ENCODE measurements at places on chromosomes 6 and 20. TPM values are rescaled to one million over a fixed set of nuclear protein-coding genes. Genes with fewer than 3 reads are reported as not detected.

DNA sequence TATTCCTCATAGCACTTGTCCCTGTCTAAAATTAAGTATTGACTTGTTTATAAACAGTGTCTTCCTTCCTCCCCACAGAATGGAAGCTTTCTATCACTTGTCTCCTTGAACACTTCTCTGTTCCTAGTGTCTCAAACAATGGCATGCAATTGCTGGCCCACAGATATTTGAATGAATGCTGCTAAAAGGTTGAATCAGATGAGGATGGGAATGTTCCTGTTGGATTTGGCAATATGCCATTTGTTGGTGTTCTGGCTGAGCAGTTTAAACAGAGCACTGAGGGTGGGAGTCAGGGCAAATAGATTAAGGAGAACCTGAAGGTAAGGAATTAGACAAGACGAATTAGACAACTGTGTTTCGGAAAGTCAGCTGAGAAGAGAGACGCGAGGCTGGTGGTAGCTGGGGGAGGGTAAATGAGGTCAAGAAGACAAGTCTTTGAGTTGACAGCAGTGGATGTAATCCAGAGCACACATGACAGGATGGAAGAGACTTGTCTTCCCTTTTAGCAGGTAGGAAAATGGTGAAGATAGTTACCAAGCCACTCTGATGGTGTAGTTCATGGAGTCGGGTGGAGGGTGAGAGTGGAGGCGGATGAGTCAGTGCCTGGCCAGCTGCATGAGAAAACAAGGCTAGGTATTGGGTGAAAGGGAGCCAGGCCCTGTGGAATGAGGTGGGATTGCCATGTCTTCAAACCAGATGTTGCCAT, 58.3 kb upstream of the GNRH2 start:
- H3K36me3 ChIP-seq, result peaks cover 40% of the 10 kb centered on the region
- no peak overlapping the region for H3K27ac ChIP-seq
- no peak overlapping the region for H3K4me3 ChIP-seq
- no peaks in the 10 kb centered on the region for H3K27me3 ChIP-seq
- H3K4me1 ChIP-seq, result peaks cover 20% of the 10 kb centered on the region

GRCh38 chr6:36980876-36981619, 4.9 kb downstream of the MTCH1 start:
- H3K4me1 ChIP-seq, result peaks cover 24% of the 10 kb centered on the region
- H3K36me3 ChIP-seq, result peaks cover 29% of the 10 kb centered on the region
- H3K4me3 ChIP-seq, result no peak overlapping the region
- DNase-seq, result no peak

- DNase-seq, result no peak
- H3K27me3 ChIP-seq, result peaks cover under 1% of the 10 kb centered on the region
- no peak overlapping the region for H3K4me3 ChIP-seq
Observed at GRCh38 chr6:159312206-159312605, 143.0 kb downstream of the FNDC1 start.

DNA sequence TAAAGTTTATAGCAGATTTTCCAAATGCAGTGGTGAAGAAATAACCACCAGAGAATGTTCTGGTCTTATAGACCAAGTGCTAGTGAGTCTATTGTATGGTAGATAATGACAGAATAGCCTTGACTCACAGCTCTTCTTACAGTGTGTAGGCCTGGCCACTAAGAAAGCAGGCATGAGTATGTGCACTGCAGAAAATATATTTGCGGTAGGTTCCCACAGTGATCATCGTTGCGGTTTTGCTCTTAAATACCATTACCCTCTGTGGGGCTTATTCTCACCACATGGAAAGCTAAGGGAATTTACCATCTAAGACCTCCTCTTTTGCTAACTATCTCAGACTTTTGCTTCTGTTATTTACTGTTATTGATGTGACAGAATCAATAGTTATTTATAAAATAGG, 212.3 kb upstream of the SYNDIG1 start:
- no peak overlapping the region for H3K4me3 ChIP-seq
- H3K27ac ChIP-seq, result no peak overlapping the region
- no peak for DNase-seq
- H3K4me1 ChIP-seq, result no peaks in the 10 kb centered on the region
- H3K36me3 ChIP-seq, result no peaks in the 10 kb centered on the region
- H3K27me3 ChIP-seq, result peaks cover under 1% of the 10 kb centered on the region

DNA sequence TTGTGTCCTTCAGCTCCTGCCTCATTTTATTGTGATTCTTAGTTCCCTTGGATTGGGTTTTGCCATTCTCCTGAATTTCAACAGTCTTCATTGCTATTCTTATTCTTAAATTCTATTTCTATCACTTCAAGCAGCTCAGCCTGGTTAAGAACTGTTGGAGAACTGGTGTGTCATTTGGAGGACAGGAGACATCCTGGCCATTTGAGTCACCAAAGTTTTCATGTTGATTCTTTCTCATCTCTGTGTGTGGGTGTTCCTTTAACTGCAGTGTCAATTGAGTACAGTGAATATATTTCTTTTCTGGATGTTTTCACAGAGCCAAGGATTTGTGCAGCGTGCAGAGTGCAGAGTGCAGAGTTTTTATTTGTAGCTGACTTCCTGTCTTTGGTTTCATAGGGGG, 33.5 kb upstream of the TFB1M start:
- no peak overlapping the region for H3K4me3 ChIP-seq
- no peak overlapping the region for H3K27ac ChIP-seq
- peaks cover 7% of the 10 kb centered on the region for H3K4me1 ChIP-seq
- H3K36me3 ChIP-seq, result peaks cover 8% of the 10 kb centered on the region
- no peak for DNase-seq

DNA sequence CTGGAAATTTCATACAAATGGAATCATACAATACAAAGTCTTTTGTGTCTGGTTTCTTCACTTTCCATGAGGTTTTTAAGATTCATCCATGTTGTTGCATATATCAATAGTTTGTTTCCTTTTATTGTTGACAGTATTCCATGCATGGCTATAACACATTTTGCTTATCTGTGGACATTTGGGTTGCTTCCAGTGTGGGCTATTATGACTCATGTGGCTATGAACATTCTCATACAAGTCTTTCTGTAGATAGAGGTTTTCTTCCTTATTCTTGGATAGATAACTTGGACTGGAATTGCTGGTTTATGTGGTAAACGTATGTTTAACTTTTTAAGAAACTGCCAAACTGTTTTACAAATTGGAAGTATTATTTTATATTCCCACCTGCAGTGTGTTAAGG, 30.0 kb upstream of the KIF6 start:
- no peak overlapping the region for H3K4me3 ChIP-seq
- no peaks in the 10 kb centered on the region for H3K4me1 ChIP-seq
- no peaks in the 10 kb centered on the region for H3K36me3 ChIP-seq
- H3K27me3 ChIP-seq, result no peaks in the 10 kb centered on the region
- H3K27ac ChIP-seq, result no peak overlapping the region
- DNase-seq, result no peak

GRCh38 chr6:136174510-136174909, 75.6 kb downstream of the MTFR2 start:
- H3K4me3 ChIP-seq, result no peak overlapping the region
- no peaks in the 10 kb centered on the region for H3K27me3 ChIP-seq
- no peak for DNase-seq
- no peaks in the 10 kb centered on the region for H3K4me1 ChIP-seq
- H3K27ac ChIP-seq, result no peak overlapping the region

GRCh38 chr6:121897337-121897760, 461.9 kb downstream of the GJA1 start:
- H3K36me3 ChIP-seq, result no peaks in the 10 kb centered on the region
- H3K27ac ChIP-seq, result no peak overlapping the region
- no peak overlapping the region for H3K4me3 ChIP-seq

- H3K4me1 ChIP-seq, result peaks cover 19% of the 10 kb centered on the region
- H3K27me3 ChIP-seq, result no peaks in the 10 kb centered on the region
- no peak overlapping the region for H3K27ac ChIP-seq
Observed at GRCh38 chr6:46137387-46137786, 7.6 kb downstream of the ENPP4 start.

DNA sequence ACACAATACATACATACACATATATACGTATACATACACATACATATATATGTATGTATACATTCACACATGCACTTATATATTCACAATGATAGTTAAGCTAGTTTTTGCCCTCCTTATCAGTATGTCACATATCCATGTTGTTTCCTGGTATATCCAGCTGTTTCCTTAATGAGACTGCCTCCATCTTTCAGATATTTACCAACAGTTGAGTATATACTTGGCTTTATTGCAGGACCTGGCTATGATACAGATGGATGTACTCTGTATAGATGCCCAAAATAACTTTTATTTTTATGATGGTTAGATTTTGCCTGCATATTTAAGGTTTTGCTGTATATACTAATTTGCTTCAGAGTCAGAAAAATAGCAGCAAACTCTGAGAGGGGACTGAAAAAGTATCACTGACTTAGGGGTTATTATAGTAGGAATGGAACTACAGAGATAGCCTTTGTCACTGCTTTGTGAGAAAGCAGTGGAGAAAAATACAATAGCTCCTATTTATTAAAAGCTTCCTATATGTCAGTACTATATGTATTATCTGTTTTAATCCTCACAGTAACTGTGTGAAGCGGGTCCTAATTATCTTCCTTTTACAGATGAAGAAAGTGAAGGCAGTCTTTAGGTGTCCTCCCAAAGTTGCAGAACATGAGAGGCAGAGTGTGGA, 35.5 kb downstream of the CARMIL1 start:
- DNase-seq, result no peak
- no peaks in the 10 kb centered on the region for H3K36me3 ChIP-seq
- peaks cover 4% of the 10 kb centered on the region for H3K4me1 ChIP-seq
- no peak overlapping the region for H3K4me3 ChIP-seq

DNA sequence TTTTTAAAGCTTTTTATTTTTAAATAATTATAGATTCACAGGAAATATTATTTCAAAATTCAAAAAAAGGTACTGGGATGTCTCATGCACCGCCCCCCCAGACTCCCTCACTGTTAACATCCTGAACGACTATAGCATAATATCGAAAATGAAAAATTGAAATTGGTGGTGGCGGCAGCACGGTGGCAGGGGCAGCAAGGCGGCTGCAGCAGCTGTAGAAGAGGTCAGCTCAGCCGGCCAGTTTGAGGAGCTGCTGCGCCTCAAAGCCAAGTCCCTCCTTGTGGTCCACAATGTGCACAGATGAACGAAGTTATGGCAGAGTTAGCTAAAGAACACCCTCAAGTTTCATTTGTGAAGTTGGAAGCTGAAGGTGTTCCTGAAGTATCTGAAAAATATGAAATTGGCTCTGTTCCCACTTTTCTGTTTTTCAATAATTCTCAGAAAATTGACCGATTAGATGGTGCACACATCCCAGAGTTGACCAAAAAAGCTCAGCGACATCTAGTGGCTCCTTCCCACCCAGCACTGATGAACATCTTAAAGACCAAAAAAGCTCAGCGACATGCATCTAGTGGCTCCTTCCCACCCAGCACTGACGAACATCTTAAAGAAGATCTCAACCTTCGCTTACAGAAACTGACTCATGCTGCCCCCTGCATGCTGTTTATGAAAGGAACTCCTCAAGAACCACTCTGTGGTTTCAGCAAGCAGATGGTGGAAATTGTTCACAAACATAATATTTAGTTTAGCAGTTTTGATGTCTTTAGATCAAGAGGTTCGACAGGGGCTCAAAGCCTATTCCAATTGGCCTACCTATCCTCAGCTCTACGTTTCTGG, 100.8 kb downstream of the FAM217A start:
- H3K4me1 ChIP-seq, result peaks cover 7% of the 10 kb centered on the region
- H3K4me3 ChIP-seq, result no peak overlapping the region
- H3K36me3 ChIP-seq, result peaks cover 6% of the 10 kb centered on the region

DNA sequence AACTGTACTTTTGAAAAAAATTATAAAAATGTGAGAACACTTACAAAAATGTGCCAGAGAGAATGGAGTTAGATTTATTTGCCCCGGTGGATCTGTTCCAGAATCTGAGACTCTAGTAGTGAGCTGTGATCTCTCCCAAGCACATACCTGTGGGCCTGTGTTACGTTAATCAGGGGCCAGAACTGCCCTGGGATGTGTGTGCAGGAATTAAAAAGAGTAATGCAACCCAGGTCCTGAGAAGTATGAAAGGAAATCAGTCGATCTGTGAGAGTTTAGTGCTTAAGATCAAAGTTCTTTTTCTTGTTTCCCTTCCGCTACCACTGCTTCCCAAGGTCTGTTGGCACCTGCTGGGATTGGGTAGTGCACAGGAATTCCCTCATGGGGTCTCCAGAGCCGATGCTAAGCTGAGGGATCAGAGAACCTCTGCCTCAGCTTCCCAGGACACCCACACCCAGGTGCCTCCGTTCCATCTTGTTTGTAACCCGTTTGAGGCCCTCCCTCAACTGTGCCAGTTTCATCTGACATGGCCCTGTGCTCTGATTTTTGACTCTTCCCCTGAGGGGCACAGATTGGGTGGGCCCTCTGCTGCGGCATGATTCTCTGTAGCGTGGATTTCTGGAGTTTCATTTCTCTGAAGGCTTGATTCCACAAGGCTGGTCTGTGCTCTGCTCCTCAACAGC, 87.7 kb downstream of the RREB1 start:
- no peak overlapping the region for H3K27ac ChIP-seq
- peaks cover 25% of the 10 kb centered on the region for H3K4me1 ChIP-seq
- DNase-seq, result no peak
- H3K36me3 ChIP-seq, result peaks cover 37% of the 10 kb centered on the region

RCAN2 gene
- 4.3 TPM for total RNA-seq

DNA sequence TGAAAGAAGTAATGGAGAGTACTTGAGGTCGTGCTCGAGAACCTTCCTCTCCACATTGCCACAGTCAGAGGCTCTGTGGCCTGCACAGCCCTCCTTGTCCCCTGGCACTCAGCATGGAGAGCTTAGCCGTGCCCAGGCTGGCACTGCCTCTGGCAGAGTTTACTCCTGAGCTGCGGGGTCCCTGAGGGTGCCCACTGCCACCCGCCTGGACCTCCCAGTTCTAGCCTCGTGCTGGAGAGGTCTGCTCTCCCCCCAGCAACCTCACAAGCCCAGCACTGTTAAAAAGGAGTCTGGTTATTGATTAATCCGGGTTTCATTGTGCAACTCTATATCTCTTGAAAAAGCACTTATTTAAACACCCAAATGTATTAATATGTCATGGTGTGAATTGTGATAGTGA, 226.8 kb downstream of the TMEM242 start:
- no peak for DNase-seq
- H3K27me3 ChIP-seq, result no peaks in the 10 kb centered on the region
- H3K27ac ChIP-seq, result no peak overlapping the region
- no peak overlapping the region for H3K4me3 ChIP-seq
- H3K36me3 ChIP-seq, result peaks cover 2% of the 10 kb centered on the region

DNA sequence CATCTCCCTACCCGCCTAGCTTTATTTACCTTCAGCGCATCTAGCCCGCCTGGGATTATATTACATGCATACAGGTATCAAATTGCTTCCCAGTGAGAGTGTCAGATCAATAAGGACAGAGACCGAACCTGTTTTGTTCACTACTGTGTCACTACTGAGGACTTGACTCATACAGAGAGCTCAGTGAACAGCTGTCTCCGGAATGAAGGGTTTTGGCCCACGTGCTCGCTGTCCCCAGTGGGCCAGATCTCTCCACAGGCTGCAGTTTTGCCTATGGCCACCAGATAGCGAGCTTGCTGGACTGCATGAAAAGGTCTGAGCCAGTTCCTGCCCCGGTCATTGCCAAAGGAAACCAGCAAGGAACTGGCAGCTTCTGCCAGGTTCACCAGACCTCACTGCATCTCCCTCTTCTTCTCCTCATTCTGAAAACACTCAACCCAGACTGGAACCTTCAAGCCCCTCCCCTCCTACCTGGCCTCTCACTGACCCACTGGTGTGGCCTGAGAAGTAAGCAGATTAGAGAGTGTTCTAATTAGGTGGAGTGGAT, 150.8 kb downstream of the ZMYND8 start:
- H3K36me3 ChIP-seq, result peaks cover 9% of the 10 kb centered on the region
- no peaks in the 10 kb centered on the region for H3K27me3 ChIP-seq
- no peak overlapping the region for H3K4me3 ChIP-seq
- no peaks in the 10 kb centered on the region for H3K4me1 ChIP-seq
- H3K27ac ChIP-seq, result no peak overlapping the region
- peak; percentile 12 for DNase-seq
